ENCODE measurements at places on chromosomes 6 and 20.

- no peak for DNase-seq
Observed at GRCh38 chr6:47164877-47165276, 122.7 kb upstream of the ADGRF1 start.

DNA sequence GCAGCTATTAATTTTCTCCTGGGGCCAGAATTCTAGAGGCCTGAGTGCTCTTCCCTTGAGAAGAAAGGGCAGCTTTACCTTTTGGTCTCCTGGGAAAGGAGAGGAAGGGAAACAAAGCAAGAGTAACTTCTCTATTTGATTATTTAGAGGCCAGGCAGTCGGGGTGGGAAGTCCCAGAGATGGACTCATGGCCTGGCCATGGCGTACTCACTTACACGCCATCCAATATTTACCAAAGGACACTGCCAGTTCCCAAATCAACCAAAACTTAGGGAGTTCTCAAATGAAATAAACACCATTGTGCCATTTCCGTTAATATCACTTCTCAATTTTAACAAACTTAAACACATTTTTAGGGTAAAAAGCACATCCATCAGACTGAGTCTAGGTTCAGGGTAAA lies 76.6 kb downstream of the CDS2 start:
- DNase-seq: no peak

DNA sequence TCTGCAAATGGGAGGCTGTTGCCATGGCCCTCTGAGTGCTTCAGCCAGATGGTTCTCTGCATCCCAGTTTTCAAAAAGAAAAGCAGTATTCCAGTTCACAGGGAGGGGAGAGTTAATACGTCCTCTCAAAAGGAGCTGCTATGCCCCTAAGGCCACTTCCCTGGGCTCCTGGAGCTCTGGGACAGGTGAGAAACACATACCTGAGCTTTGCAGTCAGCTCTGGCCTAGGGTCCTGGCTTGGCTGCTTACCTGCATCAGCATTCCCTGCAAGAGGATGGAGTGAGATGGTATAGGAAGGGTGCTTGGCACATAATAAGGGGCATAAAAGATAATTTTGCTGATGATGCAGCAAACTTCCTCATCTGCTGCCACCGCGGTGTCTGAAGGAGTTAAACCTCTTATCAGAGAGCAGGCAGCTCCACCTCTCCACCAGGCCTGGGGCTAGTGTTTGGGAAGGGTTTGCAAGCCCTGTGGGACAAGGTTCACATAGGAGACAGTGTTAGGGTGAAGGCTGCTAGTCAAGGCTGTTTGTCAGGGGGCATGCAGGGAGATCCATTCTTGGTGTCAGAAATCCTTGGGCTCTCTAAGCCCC lies 62.7 kb downstream of the SLC24A3 start:
- DNase-seq: no peak

DNA sequence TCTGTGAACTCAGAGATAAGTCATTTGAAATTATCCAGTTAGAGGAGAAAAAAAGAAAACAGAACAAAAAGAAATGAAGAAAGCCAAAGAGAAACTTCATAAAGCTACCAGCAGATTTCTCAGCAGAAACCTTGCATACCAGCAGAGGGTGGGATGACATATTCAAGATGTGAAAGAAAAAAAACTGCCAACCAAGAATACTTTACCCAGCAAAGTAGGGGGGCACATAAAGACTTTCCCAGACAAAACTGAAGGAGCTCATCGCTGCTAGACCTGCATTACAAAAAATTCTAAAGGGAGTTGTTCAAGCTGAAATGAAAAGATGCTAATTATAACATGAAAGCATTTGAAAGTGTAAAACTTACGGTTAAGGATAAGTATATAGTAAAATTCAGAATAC lies 246.3 kb downstream of the FNDC1 start:
- no peak for DNase-seq
